ENCODE measurements at places on chromosomes 11 and 22.
A peak's percentile ranks its signal among the peaks of the same experiment; 100 is the strongest.

GRCh38 chr11:47270331-47271271 lies 668 bp downstream of the MADD start:
- DNase-seq = no peak

DNA sequence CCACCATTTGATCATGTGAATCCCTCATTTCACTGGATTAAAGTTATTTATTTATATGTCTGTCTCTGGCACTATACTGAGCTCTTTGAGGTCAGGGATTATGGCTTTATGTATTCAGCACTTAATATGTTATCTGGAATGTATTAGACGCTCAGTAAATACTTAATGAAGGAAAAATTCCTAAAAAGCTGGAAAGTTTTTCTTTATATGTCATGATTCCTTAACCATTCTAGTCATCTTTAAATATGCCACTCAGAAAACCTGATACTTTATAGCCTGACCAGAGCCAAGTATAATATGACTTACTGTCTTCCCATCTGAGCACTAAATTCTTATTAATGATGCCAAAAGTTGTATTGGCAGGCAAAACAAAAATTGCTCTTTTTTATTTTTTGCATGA lies 27.1 kb downstream of the RNF169 start:
- no peak for DNase-seq

- no peak for DNase-seq
Observed at GRCh38 chr22:38266120-38266519, 6.7 kb downstream of the TMEM184B start.

DNA sequence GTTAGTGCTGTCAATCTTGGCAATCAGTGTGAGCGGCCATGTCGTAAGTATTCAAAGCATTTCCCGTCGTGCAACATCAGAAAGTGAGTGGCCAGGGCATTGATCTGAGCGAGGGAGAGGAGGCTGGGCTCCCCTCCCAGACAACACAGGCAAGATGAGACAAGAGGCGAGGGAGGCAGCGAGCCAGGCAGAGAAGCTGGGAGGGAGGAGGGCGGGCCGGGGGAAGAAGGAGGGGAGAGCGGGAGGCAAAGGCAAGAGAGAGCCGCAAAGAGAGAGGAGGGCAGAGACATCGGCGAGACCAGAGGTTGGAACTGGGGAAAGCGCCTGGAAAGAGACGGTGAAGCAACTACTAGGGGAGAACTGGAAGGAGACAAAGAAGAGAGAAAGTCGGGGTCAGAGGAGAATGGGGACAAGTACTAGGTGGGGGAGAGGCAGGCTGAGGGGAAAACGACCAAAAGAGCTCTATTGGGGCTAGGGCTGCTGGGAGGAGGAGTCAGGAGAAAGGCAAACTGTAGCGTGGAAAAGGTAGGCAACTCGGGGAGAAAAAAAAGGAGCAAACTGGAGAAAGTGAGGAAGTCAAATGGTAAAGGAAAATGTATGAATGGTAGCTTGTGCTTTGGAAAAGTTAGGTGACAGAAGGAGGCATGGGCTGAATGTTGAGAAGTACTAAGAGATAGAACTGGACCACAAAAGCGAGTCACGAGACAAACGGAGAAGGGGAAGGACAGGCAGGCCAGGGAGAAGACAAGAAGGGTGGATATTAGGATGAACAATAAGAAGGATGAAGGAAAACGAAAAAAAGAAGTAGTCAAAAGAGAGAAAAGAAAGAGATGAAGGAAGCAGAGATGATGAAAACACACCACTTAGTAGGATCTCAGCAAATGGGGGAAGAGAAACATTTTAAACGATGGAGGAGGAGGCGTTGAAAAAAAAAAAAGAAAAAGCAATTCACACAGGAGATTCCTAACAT lies 130.5 kb upstream of the C11orf58 start:
- peak; percentile 53 for DNase-seq

GRCh38 chr11:3786781-3787428 lies 10.4 kb downstream of the NUP98 start:
- DNase-seq = no peak

DNA sequence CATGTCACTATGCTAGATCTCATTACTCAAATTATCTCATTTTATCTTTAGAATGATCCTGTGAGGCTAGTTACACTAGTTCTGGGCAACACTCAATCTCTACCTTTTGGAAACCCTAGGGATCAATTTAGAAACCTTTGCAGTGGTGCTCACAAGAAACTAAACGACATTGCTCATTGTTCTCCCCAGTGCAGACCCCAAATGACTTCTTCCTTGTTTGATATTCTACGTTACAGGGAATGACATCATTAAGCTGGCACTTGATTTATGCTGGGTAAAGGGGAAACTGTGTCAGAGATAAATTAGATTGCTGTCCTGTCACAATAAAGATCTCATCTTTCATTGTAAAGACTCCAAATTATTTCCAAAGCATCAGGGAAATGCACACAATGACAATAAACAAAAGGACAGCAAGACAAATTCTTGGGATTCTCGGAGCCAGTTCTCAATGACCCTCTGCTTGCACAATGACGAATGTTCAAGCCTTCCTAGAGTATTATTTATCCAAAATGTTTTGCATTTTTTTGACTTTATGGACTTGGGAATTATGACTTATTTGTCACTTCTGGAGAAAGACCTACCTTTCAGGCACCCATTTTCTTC lies 1121.8 kb upstream of the TENM4 start:
- DNase-seq = no peak

GRCh38 chr22:38238519-38239071 lies 34.2 kb downstream of the TMEM184B start:
- DNase-seq = no peak

GRCh38 chr11:120587299-120587698 lies 75.8 kb downstream of the GRIK4 start:
- no peak for DNase-seq

DNA sequence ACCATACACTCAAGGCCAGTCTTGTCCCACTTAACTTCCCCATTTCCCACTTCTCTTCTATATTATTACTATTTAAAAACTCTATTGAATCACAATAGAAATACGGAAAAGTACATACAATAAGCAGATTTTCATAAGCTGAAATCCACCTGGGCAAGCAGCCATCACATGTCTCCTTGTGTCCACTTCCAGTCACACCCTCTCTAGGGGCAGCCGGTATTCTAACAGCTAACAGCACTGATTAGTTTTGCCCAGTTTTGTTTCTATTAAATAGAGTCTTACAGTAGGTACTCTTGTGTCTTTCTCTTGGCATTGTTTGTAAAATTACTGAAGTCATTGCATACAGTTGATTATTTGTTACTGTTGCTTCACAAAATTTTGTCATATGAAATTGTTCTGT lies 37.8 kb downstream of the PPP6R3 start:
- no peak for DNase-seq

DNA sequence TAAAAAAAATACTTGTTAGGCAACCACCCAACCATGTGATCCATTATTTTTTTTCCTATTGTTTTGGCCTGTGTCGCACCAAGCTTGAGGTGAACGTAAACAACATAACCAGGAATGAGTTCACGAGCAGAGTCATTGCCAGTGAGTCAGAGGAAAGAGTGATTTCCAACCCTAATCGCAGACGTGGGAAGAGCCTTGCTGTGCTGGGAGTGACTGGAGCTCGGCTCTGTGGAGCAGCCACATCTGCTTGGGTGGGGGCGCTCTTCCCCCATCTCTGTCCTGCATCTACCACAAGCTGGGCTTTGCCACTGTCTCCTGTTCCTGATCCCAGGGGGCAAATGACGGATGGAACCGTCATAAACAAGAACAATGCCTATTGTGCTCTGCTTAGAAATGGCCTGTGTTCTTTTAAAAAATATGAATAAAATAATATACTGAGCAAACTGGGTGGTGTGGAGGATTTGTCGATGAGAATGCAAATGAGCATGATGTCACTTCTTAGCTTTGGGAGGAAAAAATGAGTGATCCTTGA lies 210.0 kb downstream of the KIRREL3 start:
- peak; percentile 18 for DNase-seq

DNA sequence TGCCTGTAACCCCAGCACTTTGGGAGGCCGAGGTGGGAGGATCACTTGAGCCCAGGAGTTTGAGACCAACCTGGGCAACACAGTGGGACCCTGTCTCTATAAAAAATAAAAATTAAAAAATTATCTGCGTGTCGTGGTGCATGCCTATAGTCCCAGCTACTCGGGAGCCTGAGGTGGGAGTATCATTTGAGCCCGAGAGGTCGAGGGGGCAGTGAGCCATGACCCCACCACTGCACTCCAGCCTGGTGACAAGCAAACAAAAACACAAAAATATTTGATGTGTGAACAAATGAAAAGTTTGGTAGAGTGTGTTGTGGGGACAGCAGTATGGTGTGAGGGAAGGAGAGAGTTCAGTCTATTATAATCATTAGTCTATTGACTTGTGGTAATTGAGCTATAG lies 90.8 kb upstream of the PARVA start:
- no peak for DNase-seq

DNA sequence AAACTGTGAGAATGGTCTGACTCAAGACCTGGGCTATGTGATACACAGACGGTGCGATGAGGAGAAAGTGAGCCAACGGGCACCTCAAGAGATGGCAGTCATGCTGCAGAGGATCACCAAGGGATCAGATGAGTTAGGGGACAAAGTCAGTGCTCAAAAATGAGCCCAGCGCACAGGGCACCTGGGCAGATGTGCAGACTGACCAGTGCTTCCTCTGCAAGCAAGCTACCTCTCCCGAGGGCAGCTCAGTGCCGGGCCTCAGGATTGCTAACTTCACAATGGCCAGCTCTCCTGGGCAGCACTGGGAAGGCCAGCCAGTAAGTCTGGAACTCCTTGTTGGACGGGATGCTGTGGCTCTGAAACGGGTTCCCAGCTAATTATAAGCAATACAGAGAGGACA lies 15.3 kb downstream of the HDHD5 start:
- no peak for DNase-seq

GRCh38 chr22:46855681-46856080 lies 93.2 kb downstream of the TBC1D22A start:
- DNase-seq = no peak

GRCh38 chr11:114059984-114060391 lies 477 bp downstream of the ZBTB16 start:
- DNase-seq = peak; percentile 52

DNA sequence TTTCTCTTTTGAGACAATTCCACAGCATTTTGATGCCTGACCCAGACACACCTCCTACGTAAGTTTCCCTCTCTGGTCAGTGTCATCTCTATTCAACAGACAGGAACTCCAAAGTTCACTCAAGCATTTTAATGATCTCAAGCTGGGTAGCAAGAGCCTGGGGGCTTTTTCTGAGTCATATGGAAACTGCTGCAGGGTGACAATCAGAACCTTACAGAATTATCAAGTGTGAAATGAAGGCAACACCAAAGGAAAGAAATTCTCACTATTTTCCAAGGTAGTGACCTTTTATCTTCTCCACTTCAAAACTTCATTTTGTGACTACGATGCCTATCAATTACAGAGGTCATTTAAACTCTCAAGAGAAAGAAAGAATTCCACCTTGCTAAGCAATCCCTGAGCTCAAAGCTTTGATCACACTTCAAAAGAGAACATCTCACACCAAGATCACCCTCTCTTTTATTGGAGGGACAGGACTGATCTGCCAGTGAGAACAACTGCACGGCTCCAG lies 229.0 kb upstream of the ZC3H12C start:
- no peak for DNase-seq

- DNase-seq = no peak
Observed at GRCh38 chr11:115544422-115544948, 40.3 kb upstream of the CADM1 start.

DNA sequence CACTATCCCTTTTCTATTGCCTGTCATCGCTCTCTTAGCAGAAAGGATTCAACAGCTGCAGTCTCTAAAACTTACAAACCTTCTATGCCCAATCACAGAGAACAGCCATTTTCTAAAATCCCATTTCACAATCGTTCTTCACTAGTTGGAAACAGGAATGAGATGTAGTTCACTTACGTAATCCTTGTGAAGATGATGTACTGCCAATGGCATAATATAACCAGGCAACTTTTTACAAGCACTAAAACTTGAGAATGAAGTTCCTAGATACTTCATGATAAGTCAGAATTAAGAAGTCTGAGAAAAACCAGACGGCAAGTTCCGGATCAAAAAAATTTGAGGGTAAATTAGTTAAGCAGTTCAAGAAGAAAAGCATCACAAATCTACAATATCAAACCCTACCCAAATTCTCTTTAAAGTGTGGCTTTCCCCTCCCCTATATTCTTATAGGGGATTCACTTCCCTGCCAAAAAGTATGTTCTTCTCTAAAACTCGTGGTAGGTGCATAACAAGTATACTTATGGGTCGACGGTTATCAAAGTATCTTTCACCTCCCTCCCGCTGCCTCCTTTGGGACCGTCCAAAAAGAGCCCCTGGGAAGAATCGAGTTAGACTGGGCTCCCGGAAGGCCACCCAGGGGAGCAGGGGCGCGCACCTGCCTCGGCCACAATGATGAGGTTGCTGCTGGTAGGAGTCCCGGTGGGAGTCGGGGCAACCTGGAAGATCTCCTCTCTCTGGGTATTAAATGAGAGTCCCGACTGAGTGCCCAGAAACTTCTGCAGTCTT lies 666 bp downstream of the MSANTD4 start:
- peak; percentile 11 for DNase-seq

GRCh38 chr22:50086526-50086925 lies 1.3 kb upstream of the MLC1 start:
- DNase-seq = no peak

- DNase-seq = no peak
Observed at GRCh38 chr11:72721689-72722049, 30.5 kb downstream of the ARAP1 start.

GRCh38 chr11:86816251-86816726 lies 15.9 kb downstream of the PRSS23 start:
- no peak for DNase-seq

- DNase-seq = no peak
Observed at GRCh38 chr22:17396516-17396915, 27.3 kb downstream of the CECR2 start.

GRCh38 chr22:22730655-22731373 lies 86.4 kb downstream of the GGTLC2 start:
- DNase-seq = no peak

DNA sequence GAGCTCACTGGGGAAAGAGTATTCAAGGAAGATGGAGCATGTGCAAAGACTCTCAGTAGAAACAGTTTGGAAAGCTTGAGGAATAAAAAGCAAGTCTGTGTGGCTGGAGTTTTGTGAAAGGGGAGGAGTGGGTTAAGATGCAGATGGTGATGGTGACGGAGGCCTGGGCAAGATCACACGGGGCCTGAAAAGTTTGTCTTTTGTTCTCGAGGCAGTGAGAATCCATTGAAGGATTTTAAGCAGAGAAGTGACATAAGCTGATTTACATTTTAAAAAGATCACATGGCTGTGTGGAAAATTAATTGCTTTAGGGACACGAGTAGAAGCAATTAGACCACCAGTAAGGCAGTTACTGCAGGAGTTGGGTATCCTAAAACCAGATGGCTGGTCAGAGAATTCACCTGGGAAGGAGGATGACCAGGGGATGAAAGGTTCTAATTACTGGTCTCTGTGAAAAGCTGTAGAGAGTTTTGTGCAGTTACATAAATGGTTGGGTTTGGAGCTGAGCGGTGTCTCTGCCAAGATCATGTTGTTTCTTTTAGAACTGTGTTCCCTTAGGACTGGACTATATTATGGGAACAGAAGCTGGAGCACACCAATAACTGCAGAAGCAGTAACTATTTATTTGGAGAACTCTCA lies 7.1 kb downstream of the RRP8 start:
- DNase-seq = no peak
